ENCODE measurements at places on chromosomes 5 and 9.

DNA sequence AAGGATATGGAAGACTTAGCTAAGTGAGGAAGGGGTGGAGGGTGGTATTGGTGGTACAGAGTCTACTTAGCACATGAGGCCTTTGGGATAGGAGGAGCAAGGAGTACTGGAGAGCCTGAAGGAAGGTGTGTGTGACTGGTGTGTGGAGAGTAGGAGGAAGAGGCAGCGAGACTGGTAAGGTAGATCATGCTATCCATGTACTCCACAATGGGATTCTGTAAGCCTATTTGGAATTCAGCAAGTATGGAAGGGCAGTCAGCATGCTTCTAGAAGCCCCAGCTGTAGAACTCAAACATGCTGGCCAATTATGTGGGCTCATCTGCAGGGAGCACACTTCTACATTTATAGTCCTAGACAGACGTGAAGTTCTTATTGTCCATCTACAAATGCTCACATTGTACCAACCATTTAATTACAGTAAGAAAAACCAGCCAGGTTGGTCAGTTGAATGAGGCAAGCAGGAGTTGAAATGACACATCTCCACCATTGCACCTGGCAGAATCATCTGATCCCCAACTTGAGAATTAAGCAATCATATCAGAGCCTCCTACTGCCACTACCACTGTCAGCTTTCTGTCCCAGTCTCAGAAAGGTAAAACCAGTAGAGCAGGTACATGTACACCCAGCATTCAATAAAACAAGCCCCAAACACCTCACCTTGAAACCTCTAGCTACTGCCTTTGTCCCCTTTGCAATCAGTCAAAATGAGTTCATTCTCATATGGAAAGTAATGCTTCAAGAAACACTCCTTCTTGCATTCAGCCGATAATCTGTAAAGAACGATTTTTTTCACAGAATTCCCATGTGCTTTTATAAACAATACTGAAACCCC is 60.9 kb upstream of the GLRX start:
- no peak for DNase-seq

DNA sequence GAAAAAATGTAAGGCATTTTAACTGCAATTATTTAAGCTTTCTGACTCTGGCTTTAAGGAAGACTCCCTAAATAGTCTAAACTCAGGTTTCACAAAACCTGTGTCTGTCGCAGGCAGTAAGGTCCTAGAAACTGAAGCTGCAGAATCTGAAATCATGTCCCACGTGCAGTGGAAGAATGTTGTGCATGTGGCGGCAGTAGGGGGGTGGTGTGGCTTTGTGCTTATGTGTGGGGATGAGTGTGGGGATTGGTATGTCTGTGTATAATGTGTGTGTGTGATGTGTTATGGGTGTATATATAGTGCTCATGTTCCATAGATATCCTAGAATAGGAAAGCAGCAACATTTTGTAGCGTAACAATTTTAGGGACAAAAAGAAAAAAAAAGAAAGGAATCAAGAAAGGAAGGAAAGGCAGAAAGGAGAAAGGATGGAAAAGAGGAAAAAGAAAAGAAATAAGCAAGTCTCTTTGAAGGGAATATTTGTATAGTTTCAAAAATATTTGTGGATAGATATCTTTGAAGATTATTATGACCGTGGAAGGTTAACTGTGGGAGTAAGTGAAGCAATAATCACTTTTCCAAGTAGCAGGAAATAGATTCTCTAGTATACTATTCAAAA is 6.6 kb downstream of the ANKDD1B start:
- DNase-seq: no peak

- DNase-seq: no peak
Observed at GRCh38 chr5:151721087-151721646, 34.5 kb upstream of the SPARC start.

DNA sequence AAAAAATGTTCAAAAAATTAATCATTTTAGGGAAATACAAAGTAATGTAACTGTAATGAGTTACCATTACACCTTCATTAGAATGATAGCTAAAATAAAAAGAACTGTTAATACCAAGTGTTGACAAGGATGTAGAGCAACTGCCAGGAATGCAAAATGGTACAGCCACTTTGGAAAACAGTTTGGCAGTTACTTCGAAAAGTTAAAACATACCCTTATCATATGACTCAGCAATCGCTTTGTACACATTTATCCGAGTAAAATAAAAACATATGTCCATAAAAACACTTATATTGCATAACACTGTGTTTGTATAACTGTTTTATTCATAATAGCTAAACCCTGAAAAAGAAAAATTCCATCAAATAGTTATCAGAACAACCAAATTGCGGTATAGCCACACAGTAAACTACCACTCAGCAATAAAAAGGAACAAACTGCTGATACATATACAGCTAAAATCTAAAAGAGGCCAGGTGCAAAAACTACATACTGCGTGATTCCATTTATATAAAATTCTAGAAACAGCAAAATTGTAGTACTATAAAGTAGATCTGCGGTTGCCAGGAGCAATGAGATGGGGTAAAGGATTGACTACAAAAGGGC is 61.7 kb downstream of the RFX3 start:
- DNase-seq: no peak

DNA sequence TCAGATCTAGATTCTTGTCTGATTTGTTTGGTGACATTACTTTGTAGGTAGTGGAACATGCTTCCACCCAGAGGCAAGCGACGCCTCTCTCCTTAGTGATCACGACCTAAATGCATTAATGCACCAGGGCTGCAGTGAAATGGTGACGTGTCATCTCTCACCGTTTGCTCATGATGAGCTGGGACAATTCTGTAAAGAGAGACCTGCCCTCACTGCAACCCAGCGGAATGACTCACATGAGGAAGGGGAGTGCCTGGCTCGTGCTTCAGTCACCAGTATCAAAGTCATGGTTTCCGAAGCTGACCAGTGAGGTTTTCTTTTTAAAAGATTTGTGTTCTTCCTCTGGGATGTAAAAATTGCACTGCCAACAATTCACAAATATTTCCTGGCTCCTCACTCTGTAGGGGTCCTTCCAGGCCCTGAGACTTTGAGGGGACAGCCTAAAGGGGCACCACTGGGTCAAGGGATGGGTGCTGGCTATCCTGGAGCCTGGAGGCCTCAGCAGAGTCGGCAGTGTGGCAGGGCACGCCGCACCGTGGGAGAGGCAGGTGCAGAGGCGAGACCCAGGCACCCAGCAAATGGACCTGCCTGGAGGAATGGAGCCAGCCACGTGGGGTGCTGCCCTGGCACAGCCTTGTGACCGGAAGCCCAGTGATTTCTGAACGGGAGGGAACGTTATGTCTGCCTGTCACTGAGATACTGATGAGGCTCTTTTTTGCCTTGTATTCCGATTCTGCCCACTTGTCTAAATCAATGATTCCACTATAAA is 17.3 kb downstream of the QSOX2 start:
- DNase-seq: no peak

GRCh38 chr5:15021266-15022046 is 149.9 kb upstream of the ANKH start:
- no peak for DNase-seq

DNA sequence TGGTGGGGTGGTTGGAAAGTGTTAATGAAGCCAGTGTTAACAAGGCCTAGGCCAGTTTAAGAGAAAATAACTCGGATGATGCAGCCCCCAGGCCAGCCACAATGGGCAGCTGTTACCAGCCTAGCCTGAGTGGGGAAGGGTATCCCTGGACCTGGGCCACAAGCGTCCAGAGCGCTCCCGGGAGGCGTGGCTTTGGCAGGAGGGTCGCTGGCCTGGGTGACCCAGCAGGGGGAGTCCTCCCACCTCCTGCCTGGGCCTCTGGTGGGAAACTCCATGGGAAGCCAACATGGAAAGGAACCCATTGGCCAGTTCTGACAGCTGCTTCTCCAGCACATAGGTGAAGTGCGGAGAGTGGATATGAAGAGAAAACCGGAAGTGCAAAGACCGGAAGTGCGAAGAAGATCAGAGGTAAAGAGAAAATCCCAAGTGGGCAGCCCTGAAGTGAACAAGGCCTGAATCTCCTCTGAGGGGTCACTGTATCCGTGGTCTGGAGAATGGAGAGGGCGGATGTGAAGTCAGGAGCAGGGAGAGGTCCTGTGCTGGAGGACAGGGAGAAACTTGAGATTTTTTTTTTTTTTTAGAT is 79.0 kb downstream of the ADCY2 start:
- no peak for DNase-seq

- no peak for DNase-seq
Observed at GRCh38 chr5:95662946-95663345, 16.4 kb downstream of the RFESD start.

DNA sequence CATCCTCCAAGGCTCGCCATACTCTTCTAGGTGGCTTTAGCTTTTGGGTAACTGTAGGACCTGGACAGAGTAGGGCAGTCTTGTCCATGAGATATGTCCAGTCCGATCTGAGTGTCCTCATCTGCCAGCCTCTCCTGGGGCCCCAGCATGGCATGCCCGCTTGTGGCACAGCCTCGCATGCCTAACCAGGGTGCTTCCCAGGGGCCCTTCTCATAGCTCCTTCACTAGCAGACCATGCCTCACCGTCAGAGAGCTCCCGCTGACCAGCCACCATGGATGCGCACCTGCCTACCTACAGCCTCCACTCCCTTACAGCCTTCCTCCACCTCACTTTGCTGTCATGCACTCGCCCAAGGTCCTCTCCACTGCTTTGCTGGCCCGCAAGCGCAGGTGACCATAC is 60.6 kb upstream of the FNIP1 start:
- no peak for DNase-seq

DNA sequence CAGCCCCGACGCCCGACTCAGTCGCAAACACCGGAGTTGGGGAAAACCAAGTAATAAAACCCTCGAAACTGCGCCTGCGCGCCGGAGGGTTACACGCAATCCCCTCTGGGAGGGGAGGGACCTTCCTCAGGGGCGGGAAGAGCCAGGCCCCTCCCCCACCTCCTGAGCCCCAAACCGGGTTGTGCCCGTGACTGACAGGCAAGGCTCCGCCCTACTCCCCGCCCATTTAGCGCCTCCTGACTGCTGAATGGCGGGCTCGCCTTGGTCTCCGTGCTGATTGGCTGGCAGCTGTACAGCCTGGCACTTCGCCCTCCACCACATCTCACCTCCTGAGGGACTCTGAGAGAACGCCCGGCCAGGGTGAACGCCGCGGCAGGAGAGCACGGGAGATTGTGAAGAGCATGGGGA is at the start of gene PRDM9:
TSS of gene PRDM9 (plus strand) at position 332 of the 408 bp plus-strand sequence. CDS start 1,425 bp downstream, outside the sequence.
- DNase-seq: peak; percentile 96

DNA sequence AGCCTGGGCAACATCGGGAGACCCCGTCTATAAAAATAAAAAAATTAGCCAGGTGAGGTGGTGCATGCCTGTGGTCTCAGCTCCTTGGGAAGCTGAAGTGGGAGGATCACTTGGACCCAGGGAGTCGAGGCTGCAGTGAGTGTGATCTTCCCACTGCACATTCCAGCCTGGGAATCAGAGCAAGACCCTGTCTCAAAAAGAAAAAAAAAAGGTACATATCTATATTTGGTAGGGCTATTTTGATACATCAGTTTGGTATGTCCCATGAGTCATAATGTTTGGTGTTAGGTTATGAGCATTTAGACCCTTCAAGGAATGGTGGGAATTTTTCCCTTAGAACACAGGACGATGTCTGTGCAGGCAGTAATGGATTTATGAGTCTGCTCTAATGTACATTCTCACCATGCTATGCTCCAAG is 55.3 kb upstream of the POU4F3 start:
- DNase-seq: no peak

GRCh38 chr9:2849941-2850340 is 6.0 kb upstream of the PUM3 start:
- DNase-seq: no peak

DNA sequence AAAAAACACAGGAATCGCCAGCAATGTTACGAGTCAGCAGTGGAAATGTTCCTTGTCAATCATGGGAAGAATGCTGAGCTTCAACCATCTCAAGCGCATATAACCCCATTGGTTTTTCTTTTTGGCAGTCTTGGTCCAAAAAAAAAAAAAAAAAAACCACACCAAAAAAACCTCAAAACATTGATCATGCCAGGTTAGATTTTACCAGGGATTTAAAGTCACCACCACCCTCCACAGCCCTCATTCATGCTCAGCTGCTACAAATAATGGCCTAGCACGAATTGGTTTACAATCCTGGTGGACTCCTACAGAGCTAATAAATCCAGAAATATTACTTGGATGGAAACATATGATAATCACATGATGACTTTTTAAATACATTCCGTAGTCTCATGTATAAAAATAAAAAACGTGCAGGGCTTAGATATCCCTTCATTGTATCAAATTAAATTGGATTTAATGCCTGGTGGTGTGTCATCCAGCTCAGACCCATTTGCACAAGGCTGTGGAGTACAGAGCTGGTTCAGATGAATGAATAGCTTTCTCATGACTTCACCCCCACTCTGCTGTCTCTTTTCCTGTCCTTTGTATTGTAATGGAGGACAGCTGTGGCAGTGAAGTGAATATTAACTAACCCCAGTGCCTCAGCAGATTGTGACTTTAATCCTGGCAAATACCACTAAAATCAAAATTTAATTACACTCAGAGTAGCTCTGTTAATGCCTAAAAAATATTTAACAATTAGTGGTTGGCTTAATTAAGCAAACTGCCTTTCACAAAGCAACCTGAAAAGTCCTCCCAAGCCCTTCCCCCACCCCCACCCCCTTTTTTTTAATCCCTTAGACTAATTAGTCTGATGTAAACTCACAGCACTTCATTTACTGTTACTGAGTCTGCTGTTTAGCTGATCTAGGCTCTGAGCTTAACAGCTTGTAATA is 626.5 kb upstream of the ZNF608 start:
- peak; percentile 64 for DNase-seq

DNA sequence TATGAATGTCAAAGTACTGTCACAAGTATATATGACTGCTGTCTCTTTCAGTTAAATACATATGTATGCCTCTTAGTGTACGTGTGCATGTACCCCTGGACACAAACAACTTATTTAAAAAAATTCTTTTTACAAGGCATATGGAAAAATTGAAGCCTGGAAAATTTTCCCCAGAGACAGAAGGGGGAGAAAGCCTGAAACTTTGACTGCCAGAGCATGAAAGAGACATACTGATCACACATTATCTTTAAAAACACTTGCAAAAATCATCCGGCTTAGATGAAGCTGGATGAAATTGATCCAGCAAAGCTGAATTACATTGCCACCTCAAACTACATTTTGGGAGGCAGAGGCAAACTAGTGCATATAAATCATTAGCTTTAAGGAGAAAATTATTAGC is 88.0 kb upstream of the NFIB start:
- no peak for DNase-seq

- no peak for DNase-seq
Observed at GRCh38 chr9:1676771-1677170, 338.4 kb upstream of the SMARCA2 start.

- no peak for DNase-seq
Observed at GRCh38 chr9:137919649-137920141, 42.1 kb downstream of the CACNA1B start.

- DNase-seq: no peak
Observed at GRCh38 chr5:31078956-31079355, 114.5 kb upstream of the CDH6 start.

- DNase-seq: no peak
Observed at GRCh38 chr9:77221431-77221830, 44.1 kb downstream of the VPS13A start.

GRCh38 chr5:34657274-34657921 is 1.3 kb downstream of the RAI14 start:
- no peak for DNase-seq

DNA sequence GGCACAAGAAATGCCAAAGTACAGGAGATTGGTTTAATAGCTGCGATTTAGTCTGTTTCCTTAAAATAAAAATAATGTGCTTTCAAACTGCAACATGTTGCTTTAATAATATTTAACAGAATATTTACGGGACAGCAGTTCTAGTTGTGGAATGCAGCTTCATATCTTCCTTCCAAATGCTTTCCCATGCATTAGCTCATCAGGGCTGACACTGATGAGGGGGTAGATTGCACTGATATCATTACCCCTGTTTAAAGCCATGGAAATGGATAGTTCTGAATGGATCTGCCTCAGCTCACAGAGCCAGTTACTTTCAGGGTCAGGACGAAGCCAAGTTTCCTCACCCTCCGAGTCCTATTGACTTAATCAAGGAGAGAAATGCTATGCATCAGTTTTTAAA is 93.2 kb upstream of the OSMR start:
- no peak for DNase-seq
